ENCODE measurements at places on chromosomes 1 and 21. TPM values are rescaled to one million over a fixed set of nuclear protein-coding genes. Genes with fewer than 3 reads are reported as not detected.

CHI3L1 gene
- not detected for total RNA-seq

HORMAD1 gene
- 0.73 TPM for total RNA-seq

DNA sequence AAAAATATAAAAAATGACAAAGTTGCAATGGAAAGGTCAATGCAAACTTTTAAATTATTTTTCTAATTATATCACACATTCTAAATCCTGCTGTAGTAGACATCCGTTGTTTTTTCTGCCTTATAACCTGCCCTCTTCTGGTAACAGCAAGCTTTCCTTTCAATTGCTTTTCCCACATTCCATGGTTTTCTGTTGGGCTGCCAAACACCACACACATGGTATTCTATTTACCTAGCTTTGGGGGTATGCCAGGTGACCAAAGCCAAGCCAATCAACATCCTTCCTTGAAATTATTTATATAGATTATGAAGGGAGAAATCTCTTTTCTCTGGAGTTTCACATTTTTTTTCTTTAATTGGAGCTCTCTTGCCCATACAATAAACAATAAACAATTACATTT, 3.4 kb upstream of the LAMC1 start:
- no peak for DNase-seq

- no peak for DNase-seq
These were observed 3.8 kb downstream of the AGO1 start for GRCh38 chr1:35886577-35887431.

- no peak for DNase-seq
These were observed 1.7 kb downstream of the EPHX4 start for GRCh38 chr1:92031281-92032110.

NFASC gene
- total RNA-seq, result not detected

- peak; percentile 78 for DNase-seq
These were observed 15.3 kb downstream of the CD2 start for GRCh38 chr1:116769561-116769977.

LAX1 gene
- 25.1 TPM for total RNA-seq

HPCAL4 gene
- 31.9 TPM for total RNA-seq

GRCh38 chr1:19140465-19140864, 69.6 kb downstream of the UBR4 start:
- DNase-seq, result no peak

GRCh38 chr1:56225964-56226815, 353.2 kb downstream of the PLPP3 start:
- no peak for DNase-seq

DNA sequence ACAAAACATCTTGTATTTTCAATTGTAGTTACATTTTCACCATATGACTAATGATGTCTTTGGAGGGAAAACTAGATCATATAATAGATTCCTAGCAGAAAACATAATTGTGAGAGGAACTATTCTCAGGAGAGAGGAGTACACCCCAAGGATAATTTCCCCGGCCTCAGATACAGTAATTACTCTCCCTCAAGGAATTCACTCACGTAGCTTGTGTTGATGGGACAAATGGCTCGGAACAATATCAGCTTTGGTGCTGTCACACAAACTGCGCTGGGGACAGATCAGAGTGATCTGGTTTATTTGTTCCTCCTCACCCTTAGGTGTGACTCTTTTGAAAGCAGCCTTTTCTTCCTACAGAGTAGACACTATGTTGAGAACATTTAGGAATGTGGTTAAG, 11.2 kb downstream of the ABCG1 start:
- no peak for DNase-seq

- DNase-seq, result no peak
These were observed 35.3 kb upstream of the NFIA start for GRCh38 chr1:61047061-61047460.

MAN1C1 gene
- total RNA-seq, result 47.2 TPM

GRCh38 chr1:232657426-232658005, 27.6 kb upstream of the SIPA1L2 start:
- no peak for DNase-seq

HENMT1 gene
- 27.6 TPM for total RNA-seq

- DNase-seq, result no peak
These were observed 3.4 kb downstream of the FAM110D start for GRCh38 chr1:26162220-26162709.

GRCh38 chr21:36320421-36321324, 676 bp downstream of the MORC3 start:
- no peak for DNase-seq
